Glomerular endothelial cell (primary cell): ENCODE measurements at places on chromosomes 1 and 21. TPM values are rescaled to one million over a fixed set of nuclear protein-coding genes. Genes with fewer than 3 reads are reported as not detected.

Gene OPRD1
- under 0.01 TPM in 1 of 2 replicates, not detected in the other for total RNA-seq

DNA sequence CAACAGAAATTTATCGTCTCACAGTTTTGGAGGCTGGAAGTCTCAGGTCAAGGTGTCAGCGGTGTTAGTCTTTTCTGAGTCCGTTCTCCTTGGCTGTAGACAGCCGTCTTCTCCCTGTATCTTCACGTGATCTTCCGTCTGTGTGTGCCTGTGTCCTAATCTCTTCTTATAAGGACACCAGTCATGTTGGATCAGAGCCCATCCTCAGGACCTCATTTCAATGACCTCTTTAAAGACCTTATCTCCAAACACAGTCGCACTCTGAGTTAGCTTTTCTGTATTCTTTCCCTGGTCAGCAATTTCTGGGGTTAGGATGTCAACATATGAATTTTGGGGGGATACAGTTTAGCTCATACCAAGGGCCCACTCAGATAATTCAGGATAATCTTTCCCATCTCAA, 247.7 kb downstream of the PRDM2 start:
- no peak for DNase-seq

DNA sequence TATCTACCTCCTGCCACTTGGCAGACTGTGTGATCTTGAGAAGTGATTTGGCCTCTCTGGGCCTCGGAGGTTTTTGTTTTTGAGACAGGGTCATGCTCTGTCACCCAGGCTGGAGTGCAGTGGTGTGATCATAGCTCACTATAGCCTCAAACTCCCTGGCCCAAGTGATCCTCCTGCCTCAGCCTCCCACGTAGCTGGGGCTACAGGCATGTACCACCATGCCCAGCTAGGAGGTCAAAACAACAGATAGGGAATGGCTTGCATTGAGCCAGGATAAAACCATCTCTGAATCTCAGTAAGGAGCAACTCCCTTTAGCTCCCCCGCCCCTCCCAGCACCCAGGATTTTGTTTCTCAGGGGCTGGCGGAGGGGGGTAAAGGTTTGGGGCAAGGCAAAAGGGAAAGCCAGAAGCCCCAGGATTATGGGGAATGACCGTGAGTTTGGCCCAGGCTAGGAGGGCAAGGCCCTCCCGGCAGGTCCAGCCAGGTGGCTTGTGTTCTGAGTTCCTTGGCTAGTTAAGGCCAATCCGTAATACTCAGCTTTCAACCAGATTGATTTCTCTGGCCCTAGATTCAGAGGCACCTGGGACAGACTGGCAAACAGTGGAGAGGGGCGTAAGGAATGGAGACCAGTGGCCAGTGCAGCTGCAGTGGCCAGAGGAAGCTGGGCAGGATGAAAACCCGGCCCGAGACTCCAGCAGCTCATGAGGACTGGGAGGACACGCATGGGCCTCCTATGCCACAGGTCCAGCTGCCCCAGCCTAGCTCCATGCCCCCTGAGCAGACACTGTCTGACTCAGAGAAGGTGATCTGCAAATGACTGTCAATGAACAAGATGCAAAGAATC, 130.1 kb downstream of the DMRTB1 start:
- no peak for DNase-seq

Gene ADAM30
- not detected in 2 replicates for total RNA-seq

Gene COL24A1
- under 0.01 and 0.06 TPM in 2 replicates for total RNA-seq

GRCh38 chr1:226526801-226527595, 21.6 kb upstream of the STUM start:
- DNase-seq: no peak

Gene TNN
- total RNA-seq: 0.06 and 0.10 TPM in 2 replicates

DNA sequence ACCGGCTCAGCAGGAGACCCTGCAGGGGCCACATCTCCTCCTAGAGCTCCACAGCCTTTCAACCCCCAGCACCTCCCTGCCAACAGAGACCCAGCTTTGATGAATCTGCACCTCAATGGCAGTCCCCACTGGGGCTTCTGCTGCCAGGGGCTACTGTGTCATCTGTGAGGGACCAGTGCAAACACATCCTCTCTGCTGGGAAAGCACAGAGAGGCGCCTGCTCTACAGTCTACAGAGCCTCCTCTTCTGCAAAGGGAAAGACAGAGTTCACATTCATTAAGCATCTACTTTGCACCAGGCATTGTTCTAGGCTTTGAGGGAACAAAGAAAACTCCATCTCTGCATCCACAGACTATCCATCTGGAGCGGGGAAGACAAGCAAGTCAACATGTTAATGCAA, 125.8 kb downstream of the CAPN8 start:
- DNase-seq: no peak

Gene RGS4
- total RNA-seq: 99.0 and 351 TPM in 2 replicates

DNA sequence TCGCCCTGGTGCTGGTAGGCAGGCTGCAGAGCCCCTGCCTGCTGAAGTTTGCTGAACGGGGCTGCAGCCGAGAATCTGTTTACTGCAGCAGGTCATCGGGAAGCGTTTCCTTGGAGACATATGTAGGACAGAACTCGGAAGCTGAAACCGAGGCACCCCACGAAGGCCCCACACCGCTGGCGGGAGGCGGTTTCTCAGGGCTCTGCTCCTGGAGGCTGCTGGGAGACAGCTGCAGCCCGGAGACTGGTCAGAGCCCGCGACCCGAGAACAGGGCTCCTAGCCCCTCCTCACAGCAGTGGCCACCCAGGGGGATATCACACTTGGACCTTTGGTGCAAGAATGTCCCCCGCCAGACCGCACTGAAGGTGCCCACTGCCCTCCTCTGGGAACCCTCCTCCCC, 12.7 kb upstream of the PLCH2 start:
- no peak for DNase-seq

Gene PRAMEF4
- not detected in 2 replicates for total RNA-seq

Gene HSD3B1
- not detected in 2 replicates for total RNA-seq

DNA sequence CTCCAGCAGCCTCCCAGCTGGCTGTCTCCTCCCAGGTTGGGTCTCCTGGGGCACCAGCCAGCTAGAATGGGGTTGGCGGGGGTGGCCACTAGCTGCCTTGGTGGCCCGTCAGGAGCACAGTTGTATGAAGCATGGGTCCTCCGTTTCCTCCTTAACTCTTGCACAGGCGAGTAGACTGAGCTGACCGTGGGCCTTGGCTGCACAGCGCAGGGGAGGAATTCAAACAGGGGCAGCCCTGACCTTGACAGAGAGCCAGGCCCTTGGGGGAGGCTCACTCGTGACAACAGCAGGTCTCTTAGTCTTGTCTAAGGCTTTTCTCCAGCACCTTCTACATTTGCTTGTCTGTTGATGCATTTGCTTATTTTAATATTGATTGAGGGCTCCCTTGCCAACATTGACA, 114.1 kb downstream of the PRDM2 start:
- DNase-seq: no peak

Gene AK5
- total RNA-seq: 3.6 and 9.8 TPM in 2 replicates

- no peak for DNase-seq
These were observed 3.8 kb downstream of the LCA5L start for GRCh38 chr21:39441502-39442475.

GRCh38 chr1:213394837-213395236, 343.8 kb downstream of the RPS6KC1 start:
- DNase-seq: no peak

DNA sequence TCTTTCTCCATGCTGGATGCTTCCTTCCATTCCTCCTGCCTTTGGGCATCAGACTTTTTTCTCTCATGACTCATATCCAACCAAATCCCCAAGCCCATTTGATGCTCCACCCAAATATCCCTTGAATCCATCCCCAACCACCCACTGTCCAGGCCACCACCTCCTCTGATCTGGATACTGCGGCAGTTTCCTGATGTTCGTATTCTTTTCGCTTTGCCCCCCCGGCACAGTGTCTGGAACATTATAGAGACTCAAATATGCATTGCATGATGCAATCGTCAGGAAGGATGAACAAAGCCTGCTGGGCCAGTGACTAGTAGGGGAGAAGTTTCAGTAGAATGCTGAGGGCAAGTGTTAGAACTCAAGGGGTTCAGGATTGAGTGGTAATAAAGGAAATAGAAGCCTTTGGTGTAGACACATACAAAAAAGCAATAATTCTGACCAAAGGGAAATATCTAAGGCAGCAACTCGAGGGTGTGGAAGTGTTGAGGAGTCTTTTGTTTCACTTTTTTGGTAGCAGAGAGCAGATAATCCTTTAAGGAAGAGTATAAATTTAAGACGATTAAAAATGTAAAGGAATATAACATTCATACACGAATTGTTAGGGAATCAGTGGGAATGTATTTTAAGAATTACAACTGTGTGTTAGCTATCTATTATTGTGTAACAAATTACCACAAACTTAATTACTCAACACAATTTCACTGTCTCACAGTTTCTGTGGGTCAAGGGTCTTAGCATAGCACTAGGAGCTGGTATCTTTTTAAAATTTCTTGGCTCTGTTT, 7.5 kb downstream of the S100A11 start:
- DNase-seq: no peak

- no peak for DNase-seq
These were observed 101.1 kb upstream of the JUN start for GRCh38 chr1:58884706-58885661.

DNA sequence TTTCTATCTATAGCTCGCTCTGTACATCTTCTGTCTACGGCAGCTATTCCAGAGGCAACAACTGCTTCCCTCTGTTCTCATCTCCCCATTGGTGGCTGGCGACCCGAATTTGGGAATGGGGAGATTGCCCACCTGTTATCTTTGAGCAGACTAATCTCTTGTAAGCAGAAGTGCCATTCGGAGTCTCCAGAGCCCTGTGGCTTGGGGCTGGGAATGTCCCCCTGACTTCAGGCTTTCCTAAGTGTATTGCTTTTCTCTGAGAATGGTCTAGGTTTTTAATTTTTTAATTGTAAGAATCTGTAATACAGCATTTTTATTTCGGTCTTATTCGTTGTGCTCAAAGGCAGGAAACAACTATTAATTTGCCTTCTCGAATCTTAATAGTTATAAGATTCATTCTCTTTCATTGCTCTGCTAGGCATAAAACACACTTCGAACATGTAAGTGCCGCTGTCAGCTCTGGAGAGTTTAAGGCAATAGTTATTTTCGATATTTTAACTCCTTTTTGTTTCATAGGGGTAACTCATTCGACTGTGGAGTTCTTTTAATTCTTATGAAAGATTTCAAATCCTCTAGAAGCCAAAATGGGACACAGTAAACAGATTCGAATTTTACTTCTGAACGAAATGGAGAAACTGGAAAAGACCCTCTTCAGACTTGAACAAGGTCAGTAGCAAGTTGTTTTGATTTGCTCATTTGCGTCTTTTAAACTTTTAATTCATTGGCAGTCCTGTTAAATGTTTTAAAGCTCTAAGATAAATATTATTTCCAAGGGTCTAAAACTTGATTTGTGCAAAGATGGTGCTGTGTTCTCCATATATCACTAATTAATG, 514 bp downstream of the AGL start:
- no peak for DNase-seq

- DNase-seq: no peak
These were observed 1211.0 kb upstream of the ADGRL4 start for GRCh38 chr1:80217377-80217986.
